Epithelial cell of proximal tubule (primary cell): ENCODE measurements at places on chromosomes 3 and 15. TPM values are rescaled to one million over a fixed set of nuclear protein-coding genes. Genes with fewer than 3 reads are reported as not detected.

GRCh38 chr15:40038638-40039543, at the start of gene SRP14:
SRP14 (minus strand) TSS chr15:40039181; CDS start chr15:40039116, 65 bp downstream.
- no peak for DNase-seq

GRCh38 chr3:58004973-58005372, 3.2 kb upstream of the FLNB start:
- no peak for DNase-seq

GRCh38 chr3:170189398-170190256, 8.1 kb upstream of the PHC3 start:
- no peak for DNase-seq

DNA sequence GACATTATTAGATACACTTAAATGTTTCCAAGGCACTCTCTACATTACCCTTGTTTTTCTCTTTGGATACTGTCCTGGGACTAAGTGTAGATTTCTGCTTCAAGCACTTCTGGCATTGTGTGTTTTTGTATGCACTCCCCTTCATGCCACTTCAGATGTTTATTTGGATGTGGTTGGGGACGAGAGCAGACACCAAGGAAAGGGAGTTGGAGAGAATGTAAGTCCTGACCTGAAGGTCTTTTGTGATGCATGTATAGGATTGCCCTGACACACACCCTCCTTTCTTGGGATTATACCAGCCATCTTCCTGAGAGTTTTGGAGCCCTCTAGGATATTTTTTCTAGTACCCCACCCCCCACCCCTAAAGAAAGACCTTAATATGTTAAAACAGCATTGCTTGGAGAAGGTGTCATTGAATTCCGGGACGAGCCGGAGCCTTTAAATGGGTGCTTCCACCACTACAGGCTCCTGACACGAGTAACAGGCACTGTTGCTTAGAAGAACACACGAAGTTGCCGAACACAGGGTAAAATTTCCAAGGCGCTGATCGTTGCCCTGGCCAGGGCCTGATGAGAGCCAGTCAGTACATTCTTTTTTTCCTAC, 22.7 kb downstream of the PSMD6 start:
- no peak for DNase-seq

- no peak for DNase-seq
These were observed 332.2 kb upstream of the GBE1 start for GRCh38 chr3:82093641-82094040.

RPP14 gene
- 7.6 and 14.8 TPM in 2 replicates for total RNA-seq

GRCh38 chr15:49215768-49216739, 46.0 kb downstream of the GALK2 start:
- DNase-seq, result peak; percentile 48

- DNase-seq, result no peak
These were observed 67.7 kb downstream of the STT3B start for GRCh38 chr3:31600431-31600830.

AMIGO3 gene
- total RNA-seq, result 0.07 and 0.86 TPM in 2 replicates

DNA sequence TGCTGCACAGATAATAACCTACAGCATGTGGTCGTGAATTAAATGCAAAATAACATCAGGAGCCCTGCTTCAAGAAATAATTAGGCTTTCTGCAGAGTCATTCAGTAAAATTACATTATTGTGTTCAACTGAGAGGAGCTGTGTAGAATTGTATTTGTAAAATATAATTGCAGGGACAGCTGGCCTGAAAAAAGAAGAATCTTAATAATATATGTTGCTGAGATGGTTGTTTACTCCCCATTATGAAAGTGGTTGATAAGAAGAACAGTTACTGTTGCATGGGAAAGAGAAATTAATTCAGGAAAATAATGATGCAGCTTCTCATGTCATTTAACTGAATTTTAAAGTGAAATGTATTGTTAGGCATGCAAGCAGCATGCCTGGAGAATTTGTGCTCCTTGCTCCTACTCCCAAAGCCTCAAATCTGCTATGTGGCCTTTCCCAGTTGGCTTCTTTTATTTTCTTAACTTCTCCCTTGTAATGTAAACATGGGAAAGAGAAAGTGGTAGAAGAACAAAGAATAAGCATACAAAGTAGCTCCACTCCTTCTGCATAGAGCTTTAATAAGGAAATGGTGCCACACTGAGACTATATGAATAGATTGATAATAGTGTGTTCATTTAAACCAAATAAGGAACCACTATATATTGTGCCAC, 100.1 kb downstream of the VGLL3 start:
- no peak for DNase-seq

RPSA gene
- 2,720 and 3,068 TPM in 2 replicates for total RNA-seq

DNA sequence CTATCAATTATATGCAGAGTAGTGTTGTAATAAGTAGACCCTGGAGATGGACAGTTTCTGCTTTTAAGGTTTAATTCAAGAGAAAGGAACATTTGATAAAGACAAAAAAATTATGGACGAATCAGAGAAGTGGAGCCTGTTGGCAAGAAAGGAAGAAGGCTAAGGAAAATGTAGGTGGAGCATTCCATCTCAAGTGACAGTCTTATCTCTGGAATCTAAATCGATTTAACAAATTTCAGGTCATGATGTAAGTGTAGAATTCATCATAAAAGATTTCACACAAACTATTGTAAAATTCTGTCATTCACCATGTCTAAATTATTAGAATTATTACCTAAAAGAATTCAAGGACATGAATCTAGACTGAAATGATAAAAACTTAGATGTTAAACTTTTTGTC, 36.3 kb downstream of the TSC22D2 start:
- DNase-seq, result no peak

SUCLG2 gene
- 44.6 and 54.3 TPM in 2 replicates for total RNA-seq

DNA sequence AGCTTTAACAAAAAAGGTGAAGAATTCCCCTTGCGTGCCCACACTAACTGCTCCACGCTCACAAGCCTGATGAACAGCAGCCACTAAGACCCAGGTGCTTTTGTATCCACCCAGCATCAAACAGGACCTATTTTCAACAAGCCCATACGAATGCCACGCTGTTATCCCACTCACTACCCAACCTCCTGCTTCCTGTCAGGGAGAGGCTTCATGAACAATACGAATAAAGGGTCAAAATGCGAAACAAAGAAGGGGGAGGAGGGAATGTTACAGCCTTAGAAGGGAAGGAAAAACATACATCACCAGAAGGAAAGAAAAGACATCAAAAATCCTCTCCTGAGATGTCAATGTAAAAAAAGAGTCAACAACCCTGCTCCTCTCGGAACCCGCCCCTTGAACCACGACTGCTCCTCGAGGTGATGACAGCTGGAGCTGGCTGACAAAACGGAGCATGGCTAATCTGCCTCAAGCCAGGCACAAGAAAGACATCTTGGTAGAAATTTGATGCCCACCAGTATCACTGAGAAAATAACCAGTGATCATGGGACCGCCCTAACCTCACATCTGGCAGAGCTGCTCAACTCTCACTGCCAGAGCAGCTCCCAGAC, 9.7 kb downstream of the ERC2 start:
- no peak for DNase-seq

DNA sequence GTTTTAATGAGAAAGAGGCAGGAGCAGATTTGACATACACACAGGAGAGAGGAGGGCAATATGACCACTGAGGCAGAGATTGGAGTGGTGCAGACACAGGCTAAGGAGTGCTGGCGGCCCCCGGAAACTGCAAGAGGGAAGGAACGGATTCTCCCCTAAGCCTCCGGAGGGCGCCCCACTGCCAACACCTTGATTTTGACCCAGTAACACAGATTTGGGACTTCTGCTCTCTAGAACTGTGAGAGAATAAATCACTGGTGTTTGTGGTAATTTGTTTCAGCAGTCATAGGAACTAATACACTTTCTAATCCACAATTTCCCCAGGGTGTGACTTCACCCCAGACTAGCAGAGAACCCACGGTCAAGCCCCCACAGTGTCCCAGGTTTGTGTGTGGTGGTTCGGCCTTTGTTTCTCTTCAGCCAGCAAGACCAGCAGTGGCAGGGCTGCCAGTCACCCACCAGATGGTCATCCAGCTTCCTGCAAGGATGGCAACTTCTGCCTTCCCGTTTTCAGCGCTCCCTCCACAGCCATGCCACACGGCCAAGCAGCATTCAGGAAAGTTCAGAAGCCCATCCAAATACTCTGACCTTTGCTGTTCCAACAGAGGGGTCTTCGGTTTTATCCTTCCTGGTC, 23.6 kb upstream of the TSPAN3 start:
- no peak for DNase-seq

DNA sequence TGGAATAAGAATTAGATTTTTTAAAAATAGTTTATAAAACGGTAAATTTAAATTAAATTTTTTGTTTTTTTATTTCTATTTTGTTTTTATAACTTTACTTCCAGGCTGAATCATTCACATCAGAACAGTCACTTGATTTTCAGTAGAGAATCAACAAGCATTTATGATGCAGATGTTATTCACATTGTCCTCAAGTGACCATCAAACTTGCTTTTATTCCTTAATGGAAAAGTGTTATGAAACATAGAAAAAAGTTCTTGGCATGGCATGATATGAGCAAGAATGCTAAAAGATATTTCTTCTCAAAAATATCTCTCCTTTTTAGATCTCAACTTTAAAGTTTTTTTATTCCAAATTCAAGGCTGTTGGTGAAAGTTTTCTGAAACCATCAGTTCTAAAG, 70.9 kb upstream of the TGFBR2 start:
- no peak for DNase-seq

MRPL46 gene
- 30.4 and 34.7 TPM in 2 replicates for total RNA-seq

DNA sequence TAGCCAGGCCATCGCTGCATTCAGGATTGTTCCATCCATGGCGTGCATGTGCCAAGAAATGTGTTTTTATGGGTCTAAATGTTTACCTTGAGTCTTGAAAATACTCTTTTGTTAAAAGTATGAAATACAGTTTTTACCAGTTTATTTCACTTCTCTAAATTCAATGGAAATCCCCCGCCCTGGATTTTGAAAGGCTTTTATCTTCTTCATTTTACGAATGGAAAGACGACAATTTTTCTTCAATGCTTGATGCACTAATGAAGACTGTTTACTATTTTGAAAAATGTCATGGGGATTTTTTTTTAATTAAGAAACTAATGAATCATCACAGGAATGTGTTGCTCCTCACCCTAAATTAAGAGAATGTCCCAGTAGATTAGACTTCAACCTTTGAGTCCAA, 83.5 kb downstream of the FAM81A start:
- DNase-seq, result no peak

GRCh38 chr3:12229896-12230295, 59.0 kb upstream of the PPARG start:
- DNase-seq, result no peak

GRCh38 chr3:142904639-142905436, 16.0 kb upstream of the PCOLCE2 start:
- no peak for DNase-seq

DNA sequence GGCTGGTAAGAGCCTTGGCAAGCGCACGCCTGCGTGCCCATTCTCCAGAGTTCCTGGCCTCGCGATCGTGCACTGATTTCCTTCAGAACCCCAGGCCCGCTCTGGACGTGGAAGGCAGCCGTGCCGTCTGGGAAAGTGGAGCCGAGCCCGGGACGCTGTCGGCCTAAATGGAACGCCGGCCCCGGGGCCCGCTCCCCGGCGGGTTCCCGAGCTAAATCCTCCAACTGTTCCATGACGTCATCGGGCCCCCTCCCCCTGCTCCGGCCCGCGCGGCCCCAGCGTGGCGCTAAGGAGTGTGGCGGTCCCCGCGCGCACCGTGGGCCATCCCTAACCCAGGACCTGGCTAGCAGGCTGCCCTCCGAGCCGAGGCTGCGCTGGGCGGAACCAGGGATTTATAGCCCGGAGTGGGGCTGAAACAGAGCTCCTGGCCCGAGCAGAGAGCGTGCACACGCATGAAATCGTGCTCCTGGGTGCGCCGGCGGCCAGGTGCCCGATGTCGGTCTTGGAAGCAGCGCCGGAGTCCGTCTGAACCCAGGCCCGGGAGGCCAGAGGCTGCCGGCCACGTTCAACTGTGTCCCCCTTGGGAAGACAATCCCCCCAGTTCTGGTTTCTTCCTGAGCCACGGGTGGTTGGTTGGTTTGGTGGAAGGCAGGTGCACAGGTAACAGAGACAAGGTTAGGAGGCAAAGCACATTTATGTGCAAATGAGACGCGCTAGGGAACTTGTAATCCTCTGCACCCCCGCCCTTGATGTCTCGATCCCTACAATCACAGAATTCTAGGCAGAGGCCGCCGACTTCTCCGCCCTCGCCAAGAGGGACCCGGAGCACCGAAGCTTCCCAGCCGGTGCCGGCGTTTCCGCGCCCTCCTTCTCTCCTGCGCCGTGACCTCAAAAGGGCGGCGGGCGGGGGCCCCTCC, 84.9 kb upstream of the ETV5 start:
- DNase-seq, result no peak

- DNase-seq, result no peak
These were observed 563.2 kb downstream of the GBE1 start for GRCh38 chr3:81198216-81198615.

SLC38A3 gene
- total RNA-seq, result not detected in 2 replicates

GRCh38 chr3:140911822-140912221, 29.8 kb upstream of the SLC25A36 start:
- DNase-seq, result no peak

UMPS gene
- total RNA-seq, result 28.7 and 66.1 TPM in 2 replicates

- DNase-seq, result no peak
These were observed 17.5 kb downstream of the AP3B2 start for GRCh38 chr15:82692171-82692570.

NEIL1 gene
- total RNA-seq, result 5.5 and 7.6 TPM in 2 replicates

DNA sequence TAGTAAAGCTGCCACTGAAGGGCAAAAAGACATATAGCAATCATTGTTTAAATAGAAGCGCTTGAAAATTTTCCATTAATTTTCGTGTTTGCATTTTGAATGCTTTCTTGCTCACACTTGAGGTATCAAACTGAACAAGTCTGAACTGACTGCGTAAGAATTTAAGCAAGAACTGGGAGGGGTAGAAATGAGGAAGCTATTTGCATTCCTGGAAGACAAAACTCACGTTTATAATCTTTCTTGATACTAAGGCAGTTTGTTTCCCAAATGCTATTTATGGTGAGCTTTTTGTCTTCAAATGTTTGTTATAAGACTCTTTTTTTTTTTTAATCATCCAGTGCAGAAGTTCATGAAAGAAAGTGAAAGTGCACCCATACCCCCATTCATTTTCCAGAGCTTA, 499.8 kb upstream of the TPRG1 start:
- DNase-seq, result no peak

KCNAB1 gene
- total RNA-seq, result not detected in 2 replicates

DUOX1 gene
- total RNA-seq, result 0.12 and 0.22 TPM in 2 replicates

DNA sequence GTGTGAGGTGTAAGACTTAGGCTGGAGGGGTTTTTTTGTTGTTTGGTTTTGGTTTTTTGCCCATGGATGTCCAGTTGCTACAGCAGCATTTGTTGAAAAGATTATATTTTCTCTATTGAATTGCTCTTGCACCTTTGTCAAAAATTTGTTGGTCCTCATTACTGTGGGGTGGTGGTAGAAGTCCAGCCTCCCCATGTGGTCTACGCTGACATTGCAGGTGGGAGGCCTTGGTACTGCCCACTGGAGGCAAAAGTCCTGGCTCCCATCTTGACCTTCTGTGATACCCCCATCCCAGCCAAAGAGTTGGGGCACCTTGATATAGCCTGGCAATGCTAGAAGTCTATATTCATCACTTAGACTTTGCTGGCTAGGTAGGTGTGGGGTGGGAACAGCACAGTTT, 5.4 kb upstream of the RAB6B start:
- DNase-seq, result no peak

LRRC49 gene
- 7.4 and 18.0 TPM in 2 replicates for total RNA-seq

SLC24A5 gene
- not detected in 2 replicates for total RNA-seq

HCLS1 gene
- 0.12 and 1.0 TPM in 2 replicates for total RNA-seq
